OCI-LY7 (cell line): ENCODE measurements at places on chromosomes 7 and 10.

- no peak for DNase-seq
These were observed 186.3 kb downstream of the DOCK4 start for GRCh38 chr7:112019932-112020331.

GRCh38 chr10:8103543-8103942, 49.1 kb downstream of the GATA3 start:
- no peak for DNase-seq

DNA sequence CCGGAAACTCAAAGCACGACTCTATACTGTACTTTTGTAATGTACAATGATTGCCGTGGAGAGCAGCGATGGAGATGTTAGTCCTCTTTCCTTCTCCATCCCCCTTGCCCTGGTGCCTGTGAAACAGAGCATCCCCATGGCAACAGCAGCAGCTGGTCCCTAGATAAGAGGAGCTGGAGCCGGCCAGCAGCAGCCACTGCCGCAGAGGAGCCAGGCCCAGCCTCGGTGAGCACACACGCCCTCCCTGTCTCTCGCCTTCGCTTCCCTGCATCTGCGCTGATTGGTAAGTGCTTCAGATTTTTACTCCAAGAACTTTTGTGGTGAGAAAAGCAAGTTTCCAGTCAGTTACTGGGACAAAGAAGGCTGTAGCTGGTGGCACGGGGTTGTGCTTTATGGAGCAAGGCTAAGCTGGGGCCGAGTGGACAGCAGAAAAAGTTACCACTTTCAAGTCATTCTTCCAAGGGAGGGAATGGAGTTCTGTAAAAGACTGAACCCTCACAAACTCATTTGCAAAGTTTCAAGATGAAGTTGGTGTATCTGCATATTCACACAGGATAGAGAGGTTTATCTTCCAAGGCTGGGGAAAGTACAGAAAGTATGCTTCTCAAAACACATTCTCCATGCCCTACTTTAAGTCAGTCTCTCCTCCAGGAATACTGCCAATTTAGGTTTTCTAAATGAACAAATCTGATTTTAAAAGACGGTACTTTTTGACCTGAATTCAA, at the start of gene PPP1R17:
PPP1R17 (plus strand) TSS at position 192 of the 725 bp plus-strand sequence. CDS start 5,227 bp downstream, outside the sequence.
- no peak for DNase-seq

GRCh38 chr7:1536743-1537534, 6.4 kb downstream of the MAFK start:
- no peak for DNase-seq

DNA sequence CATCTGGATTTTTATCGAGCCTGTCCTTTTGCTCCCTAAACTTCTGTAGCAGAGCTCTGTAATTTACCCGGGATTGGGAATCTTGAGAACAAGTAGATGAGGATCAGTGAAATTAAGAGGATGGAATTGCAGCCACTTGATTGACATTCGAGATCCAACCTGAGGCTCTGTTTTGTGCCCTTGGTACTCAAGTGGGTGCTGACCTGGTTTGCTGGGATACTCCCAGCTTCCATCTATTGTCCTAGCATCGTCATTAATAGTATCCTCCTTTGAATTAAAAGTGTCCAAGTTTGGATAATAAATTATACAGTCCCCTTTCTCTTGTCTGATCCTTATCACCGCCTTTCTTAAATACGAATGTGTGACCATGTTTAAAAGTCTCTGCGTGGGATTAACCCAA, 17.1 kb downstream of the CELF2 start:
- no peak for DNase-seq

DNA sequence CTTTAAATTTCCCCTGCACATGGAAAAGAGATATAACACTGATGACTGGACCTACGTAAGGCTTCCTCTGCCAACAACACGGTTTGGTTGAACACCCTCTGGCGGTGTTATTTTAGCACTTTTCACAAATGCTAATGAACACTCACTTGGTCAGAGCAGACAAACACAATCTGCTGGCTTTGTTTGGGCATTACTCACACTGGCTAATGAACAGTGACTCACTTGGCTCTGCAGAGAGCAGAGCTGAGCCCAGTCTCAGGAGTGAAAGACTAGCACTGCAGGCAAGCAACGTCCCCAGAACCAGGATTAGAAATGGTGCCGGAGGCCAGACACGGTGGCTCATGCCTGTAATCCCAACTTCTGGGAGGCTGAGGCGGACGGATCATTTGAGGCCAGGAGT, 430.8 kb downstream of the PLXNA4 start:
- DNase-seq, result no peak
